ENCODE measurements at places on chromosomes 1 and 21.

DNA sequence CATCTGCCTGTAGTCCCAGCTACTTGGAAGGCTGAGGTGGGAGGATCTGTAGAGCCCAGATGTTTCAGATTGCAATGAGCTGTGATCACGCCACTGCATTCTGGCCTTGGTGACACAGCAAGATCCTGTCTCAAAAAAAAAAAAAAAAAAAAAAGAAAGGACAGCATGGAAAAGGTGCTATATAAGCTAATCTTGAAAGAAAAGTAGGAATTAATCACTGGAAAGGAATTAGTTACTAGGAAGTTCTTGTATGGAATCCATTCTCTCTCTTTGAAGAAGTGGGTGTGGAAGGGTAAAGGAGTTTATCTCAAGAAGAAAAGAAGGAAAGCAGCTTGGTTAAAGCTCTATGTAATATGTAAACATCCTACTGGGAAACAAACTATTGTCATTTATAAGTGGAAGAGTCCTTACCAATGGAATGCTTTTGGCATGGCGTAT lies 339.2 kb downstream of the DPYD start:
- DNase-seq = no peak

DNA sequence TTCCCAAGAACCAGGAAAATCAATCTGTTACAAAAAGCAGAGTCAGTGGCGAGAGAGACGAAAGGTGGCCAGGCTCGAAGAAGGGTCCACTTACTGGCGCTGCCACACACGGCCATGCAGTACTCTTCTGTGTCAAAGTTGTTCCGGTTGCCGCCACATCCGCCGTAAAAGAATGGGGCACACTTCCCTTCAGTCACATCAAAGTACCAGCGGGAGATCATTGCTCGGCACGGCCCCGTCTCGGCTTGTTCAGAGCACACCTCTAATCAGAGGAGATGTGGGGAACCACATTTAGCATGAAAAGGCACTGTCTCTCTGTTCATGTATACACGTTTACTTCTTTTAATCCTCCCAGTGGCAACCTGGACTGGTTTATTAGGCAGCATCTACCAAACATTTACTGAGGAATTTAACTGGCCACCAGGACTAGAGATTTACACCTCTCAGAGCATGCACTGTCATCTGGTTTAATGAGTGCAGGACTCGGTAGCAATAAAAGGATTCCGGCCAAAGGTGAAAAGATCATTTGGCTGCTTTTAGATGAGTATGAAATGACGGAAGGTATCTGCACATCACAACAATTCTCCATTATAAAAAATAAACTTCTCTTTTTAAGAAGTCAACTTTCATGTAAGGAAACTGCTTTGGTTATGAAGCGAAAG lies 170.5 kb downstream of the APP start:
- no peak for DNase-seq

- DNase-seq = peak; percentile 67
Observed at GRCh38 chr1:24964811-24965570, 34.9 kb upstream of the RUNX3 start.

GRCh38 chr21:35032474-35033263 lies 16.4 kb downstream of the RUNX1 start:
- DNase-seq = no peak

DNA sequence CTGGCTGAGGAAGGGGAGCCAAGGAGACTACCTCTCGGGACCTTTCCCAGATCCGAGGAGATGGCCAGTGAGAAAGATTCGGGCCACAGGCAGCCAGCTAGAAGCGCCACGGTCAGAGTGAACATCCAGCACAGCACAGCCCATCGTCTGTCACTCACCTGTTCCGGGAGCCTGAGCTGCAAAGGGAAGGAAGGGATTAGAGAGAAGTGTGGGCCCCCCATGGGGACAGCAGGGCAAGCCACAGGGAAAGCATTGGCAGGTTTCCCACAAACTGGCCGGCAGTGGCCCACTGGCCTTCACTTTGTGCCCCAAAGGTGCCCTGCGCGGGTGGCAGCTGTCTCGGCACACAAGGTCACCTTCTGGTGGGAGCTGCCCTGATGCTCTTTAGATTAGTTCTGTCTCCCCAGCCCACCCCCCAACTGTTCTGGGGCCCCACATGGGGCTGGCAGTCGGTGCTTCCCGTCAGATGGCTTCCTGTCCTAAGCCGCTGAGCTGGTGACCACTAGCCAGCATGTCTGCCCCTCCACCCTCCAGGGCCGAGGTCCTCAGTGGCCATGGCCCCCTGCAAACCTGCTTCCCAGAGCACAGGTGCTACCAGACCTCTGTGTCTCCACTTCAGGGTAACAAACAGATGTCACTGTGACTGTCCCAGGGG lies 56.7 kb downstream of the LACTBL1 start:
- DNase-seq = no peak

- no peak for DNase-seq
Observed at GRCh38 chr1:10687251-10687651, 109.2 kb downstream of the CASZ1 start.

- DNase-seq = no peak
Observed at GRCh38 chr1:226082959-226083301, 20.4 kb downstream of the H3-3A start.

- DNase-seq = no peak
Observed at GRCh38 chr1:9728451-9729295, 77.1 kb downstream of the PIK3CD start.

GRCh38 chr1:14396100-14396499 lies 202.4 kb upstream of the KAZN start:
- no peak for DNase-seq

All from activated B cell treated with CpG ODN at 0.5 μM for 24 hours (primary cell).